ENCODE measurements at places on chromosomes 5 and 9.

DNA sequence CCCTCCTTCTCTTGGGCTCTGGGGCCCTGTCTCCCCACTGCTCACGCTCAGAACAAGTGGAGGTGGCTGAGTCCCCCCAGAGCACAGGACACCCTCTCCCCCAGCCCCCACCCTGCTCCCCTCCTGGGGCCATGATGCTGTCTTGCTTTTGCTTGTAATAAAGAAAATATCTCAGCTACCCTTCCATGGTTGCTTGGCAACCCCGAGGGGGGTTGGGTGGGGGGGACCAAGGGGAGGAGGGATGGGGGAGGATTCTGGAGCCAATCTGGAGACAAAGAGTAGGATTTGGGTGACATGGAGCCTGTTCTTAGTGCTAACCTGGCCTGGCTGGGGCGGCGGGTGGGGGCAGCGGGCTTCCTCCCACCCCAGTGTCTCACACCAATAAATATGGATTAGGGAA is 16.1 kb upstream of the CERCAM start:
- DNase-seq = no peak

GRCh38 chr9:98970532-98971041 is 26.9 kb downstream of the COL15A1 start:
- no peak for DNase-seq

DNA sequence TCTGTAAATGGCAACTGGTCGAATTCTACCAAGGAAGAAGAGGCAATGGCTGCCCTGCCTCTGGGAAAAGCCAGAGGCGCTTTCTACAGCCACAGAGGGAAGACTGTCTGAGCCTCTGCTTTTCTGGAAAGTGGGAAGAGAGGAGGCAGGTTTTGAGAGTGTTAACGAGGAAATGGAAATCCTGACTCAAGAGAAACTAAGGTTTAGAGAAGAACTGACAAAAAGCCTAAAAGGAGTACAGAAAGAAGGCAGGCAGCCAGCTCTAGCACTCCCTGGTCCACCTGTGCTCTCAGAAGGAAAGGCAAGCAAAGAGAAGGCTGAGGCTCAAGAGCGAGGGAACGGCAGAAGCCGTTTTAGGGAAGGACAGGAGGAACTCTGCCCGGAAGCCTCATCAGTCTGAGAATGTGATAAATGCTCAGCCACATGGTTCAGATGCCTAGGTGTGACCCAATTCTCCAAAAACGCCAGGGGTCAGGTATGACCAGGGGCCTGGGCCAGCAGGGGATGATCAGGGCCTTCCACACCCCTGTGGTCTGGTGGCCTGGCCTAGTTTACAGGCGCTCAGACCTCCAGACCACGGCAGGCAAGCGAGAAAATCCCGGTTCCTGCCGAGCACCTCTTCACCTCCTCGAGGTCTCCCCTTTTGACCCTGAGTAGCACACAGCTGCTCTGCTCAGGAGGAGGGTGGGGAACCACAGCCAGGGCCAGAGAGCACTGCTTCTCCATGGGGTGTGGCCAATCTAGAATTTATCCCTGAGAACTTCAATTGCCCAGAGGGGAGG is 79.9 kb upstream of the FBXW11 start:
- DNase-seq = no peak

DNA sequence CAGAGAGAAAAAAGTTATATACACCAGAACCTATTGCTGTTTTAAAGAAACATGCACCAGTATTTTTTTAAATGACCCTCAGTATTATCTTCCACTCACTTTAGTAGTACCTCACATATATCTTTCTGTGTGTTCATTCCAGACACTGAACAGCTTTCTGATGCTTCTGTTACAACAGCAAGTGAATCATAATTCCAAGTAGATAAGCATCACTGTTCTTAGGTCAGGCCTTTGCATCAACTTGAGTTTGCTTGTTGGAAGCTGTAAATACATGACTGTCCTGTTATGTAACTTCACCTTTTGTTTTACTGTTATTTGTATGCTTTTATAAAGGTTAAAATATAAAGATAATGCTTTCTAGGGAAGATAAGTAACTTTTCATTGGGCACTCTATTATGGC is 184.4 kb downstream of the ISL1 start:
- no peak for DNase-seq

GRCh38 chr9:33659921-33660320 is 135.4 kb upstream of the PRSS3 start:
- DNase-seq = no peak

DNA sequence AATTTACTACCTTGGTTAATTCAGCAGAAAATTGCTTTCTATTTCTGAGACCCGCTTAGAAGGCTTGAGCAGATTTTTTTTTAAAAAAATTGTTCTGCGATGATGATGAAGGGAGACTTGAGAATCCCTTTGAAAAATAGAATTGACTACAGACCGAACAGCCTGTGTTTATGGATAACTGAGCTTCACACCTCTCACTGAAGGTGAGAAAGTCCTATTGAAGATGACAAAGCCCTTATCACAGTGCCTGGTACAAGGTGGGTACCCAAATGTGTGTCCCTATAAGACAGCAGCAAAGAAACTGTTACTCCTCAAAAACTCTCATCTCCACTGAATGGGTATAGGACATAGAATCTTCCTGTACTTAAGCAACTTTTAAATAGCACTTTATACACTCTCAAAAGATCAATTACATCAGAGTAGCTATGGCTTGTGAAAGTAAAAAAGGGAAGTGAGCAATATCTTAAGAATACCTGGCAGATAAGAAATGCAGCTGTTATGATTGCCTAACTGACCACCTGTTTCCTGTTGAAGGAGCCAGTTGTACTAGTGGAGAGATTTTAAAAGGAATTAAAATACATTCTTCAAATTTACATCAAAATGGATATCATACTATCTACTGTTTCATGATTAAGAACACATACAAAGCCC is 419.7 kb downstream of the CHSY3 start:
- no peak for DNase-seq

- DNase-seq = no peak
These were observed 808.1 kb downstream of the EFNA5 start for GRCh38 chr5:106862450-106863193.

GRCh38 chr9:38108326-38108725 is 39.3 kb upstream of the SHB start:
- no peak for DNase-seq

GRCh38 chr9:98944057-98944733 is 488 bp downstream of the COL15A1 start:
- DNase-seq = no peak

- DNase-seq = no peak
These were observed 988.7 kb upstream of the ARRDC3 start for GRCh38 chr5:92371889-92372235.

DNA sequence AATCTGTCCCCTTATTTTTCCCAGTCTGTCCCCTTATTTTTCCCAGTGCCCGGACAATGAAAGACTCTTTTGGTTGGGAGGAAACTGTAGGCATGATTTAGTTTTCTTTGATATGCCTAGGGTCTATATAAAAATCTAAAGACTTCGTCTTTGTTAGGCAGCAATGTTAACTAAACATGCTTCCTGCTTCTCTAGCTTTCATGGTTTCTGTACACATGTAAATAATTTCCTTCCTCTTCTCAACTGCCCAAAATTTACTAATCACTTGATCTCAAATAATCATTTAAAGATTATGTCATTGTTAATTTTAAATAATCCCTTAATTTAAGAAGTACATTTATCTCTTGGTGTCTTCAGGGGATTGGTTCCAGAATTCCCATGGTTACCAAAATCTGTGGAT is 47.8 kb upstream of the RAPGEF6 start:
- DNase-seq = no peak

DNA sequence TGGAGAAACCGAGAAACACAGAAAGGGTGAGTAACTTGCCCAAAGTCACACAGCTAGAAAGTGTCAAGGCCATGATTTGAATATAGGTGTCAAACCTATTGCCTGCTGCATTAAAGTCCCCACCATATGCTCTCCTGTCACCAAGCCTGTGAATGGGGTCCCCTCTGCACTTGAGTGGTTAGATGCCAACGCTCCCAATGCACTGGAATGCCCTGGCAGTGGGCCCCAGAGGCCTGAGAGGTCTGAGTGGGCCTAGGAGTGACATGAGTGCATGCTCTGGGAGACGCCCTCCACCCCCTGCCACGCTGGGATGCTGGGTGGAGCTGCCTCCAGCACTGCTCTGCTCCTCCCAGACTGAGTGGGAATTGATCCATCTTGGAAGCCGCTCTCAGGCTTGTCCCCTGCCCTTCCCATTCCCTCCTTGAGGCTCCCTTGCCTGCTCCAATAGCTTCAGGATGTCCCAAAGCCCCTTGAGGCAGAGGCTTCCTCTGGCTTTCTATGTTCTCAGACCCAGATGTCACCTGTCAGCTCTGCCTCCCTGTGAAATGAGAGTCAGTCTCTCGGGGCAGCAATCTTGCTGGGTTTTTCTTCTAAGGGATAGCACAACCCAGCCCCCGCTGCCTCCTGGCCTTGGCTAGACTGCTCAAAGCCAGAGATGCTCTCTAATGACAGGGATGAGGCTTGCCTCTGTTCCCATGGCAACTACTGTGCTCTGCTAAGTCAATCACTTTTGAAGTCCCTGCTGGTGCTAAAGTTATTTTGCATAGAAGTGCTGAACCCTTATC is 6.6 kb upstream of the ARSI start:
- DNase-seq = no peak

DNA sequence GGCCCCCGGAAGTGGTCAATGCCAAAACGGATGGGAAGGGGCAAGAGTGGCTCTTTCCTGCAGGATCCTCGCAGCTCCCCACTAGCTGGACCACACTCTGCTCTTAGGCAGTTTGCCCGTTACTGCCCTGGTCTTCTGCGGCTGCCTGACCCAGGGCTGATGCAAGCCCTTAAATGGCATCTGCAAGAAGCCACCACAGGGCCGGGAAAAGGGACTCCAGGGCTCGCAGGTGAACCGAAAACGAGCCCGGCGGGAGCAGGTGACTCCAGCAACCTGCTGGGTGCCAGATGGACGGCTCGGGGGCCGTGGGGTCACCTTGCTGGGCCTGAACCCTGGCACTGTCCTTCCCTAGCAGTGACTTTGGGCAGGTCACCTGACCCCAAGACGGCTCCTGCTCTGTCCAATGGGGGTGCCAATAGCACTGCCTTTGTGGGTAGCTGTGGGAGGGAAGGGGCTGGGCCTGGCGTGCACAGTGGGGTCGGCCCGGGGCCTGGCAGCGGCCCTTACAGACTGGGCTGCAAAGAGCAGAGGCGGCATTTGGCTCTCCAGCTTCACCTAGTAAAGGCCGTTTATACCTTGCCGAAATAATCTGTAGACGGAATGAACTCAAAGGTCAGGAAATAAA is 1.3 kb downstream of the TMEM250 start:
- DNase-seq = no peak

- no peak for DNase-seq
These were observed 368.7 kb upstream of the ZNF608 start for GRCh38 chr5:125115195-125115525.

GRCh38 chr5:124461157-124461556 is 285.3 kb downstream of the ZNF608 start:
- no peak for DNase-seq

GRCh38 chr5:59525957-59526356 is 367.6 kb downstream of the PDE4D start:
- no peak for DNase-seq

DNA sequence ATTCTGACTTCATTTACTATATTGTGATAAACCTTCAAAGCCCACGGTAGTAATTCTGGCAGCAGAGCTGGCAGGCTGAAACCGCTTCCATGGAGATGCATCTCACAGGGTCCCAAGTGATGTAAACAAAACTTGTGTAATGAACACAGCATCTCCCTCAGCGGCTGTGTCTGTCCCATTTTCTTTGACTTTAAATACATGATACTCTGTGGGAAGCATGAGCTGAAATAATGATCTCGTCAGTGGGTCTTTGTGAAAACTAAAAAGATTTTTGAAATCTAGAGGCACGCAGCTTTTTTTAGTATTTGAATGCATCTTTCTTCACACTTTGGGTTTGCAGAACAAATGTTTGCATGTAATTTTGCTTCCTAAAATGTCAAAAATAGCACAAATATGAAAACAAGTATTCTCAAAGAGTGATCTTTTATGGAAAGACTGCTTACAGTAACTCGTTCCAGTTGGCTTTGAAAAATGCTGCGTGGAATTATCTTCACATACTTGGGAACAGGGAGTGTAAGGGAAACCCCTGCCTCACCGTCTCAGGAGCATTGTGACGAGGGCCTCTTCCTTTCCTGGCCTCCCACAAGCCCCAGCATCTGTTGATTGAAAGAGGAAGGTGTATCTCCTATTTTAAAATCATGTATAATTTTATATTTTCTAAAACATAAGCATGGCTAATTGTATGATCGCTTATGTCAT is 18.1 kb upstream of the LPCAT1 start:
- DNase-seq = no peak

GRCh38 chr5:127758766-127759283 is 55.6 kb downstream of the CCDC192 start:
- DNase-seq = no peak

DNA sequence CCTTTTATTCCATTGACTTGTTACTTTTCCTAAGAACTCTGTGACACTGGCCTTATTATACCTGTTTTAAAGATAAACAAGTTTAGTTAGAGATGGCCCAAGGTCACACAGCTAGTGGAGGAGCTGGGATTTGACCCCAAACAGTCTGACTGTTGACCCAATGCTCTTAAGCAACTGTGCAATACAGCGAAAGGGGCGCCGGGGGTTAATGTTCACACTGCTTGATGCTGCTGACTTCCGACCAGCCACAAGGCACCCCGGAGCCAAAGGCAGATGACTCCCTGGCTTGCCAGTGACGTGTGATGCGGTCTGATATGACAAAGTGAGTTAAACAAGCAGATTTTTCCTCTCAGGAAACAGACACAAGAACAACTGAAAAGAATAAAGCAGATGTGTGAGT is 23.9 kb downstream of the PIK3R1 start:
- peak; percentile 63 for DNase-seq

DNA sequence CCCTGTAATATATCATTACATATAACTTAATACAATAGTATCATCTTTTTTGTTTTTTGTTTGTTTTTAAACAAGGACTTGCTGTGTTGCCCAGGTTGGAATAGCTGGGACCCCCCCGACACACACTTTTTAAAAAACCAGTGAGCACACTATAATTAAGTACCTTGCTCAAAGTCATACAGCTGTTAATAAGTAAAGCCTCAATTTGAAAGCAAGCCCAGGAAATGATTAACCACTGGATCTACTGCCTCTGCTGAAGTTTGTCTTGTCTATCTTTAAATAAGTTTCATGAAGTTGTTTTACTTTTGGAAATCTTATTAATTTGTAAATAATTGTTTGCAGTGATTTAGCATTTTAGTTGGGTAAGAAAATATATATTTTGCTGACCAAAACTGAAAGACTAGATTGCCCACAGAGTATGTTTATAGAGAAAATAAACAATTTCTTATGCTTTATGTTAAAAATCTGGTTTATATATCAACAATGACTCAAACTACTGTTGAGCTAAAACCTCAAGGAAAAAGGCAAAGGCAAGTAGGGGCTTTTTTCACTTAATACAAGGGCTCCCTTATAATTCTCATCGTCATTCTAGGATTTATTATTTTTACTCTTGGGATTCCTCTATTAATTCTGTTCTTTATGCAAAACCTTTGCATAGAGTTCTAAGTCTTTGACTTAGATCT is 5.8 kb upstream of the CARNMT1 start:
- no peak for DNase-seq

DNA sequence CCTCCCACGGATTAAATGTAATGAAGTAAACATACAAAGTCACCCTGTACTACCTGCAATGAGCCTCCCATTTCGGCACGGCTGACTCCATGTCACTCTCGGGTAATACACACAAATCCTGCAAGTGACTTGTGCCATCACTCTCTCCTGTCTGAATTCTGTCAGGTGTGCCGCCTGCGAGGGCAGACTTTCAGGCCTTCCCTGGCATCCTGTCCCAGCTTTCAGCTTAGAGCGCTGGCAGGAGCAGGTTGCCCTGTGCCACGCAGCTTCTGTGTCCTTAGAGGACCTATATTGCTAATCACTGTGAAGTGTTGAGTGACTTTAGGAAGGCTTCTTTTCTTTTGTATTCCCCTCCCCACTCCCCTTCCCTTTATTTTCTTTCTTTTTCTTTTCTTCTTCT is 25.8 kb upstream of the S1PR3 start:
- no peak for DNase-seq
